ENCODE measurements at places on chromosomes 3 and 15.

GRCh38 chr15:63551400-63551799 is 45.8 kb upstream of the FBXL22 start:
- no peak for DNase-seq

DNA sequence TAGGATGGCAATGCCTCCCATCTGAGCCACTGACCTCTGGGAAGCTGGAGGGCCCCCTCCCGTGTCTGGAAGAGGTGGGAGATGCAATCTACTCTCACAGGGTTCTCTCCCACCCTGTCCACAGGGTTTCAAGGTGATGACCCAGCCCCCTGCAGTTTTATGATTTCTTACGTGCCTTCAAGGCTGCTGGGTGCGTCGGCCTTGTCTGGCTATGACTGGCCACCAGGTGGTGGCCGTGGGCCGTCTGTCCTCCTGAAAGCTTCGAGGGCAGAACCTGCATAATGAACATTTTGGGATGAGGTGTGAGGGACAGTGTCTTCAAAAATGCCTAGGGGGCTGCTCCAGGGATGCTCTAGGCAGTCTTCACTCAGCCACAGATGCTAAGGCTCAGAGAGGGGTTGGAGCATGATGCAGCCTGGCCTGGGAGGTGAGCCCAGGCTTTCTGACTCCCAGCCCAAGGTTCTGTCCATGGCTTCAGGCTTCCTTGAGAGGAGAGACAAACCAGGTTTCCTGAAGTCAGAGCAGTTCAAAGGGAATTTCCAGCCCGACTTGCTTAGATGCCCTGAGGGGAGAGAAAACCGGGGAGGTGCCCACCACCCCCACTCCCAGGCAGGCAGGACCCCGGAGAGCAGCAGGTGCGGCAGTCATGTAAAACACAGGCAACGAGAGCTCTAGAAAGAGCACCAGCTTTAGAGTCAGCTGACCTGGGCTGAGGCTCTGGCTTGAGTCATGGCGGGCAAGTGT is 18.7 kb downstream of the ISG20 start:
- DNase-seq, result no peak

GRCh38 chr3:67654844-67655177 is 399 bp upstream of the SUCLG2 start:
- no peak for DNase-seq

- DNase-seq, result no peak
Measured at GRCh38 chr15:39613271-39613670, 32.4 kb downstream of the THBS1 start.

GRCh38 chr3:152930516-152930915 is 95.6 kb downstream of the P2RY1 start:
- DNase-seq, result no peak

All from thoracic aorta (tissue), 2 donors.